ENCODE measurements at places on chromosomes 1 and 21.
A peak's percentile ranks its signal among the peaks of the same experiment; 100 is the strongest.

DNA sequence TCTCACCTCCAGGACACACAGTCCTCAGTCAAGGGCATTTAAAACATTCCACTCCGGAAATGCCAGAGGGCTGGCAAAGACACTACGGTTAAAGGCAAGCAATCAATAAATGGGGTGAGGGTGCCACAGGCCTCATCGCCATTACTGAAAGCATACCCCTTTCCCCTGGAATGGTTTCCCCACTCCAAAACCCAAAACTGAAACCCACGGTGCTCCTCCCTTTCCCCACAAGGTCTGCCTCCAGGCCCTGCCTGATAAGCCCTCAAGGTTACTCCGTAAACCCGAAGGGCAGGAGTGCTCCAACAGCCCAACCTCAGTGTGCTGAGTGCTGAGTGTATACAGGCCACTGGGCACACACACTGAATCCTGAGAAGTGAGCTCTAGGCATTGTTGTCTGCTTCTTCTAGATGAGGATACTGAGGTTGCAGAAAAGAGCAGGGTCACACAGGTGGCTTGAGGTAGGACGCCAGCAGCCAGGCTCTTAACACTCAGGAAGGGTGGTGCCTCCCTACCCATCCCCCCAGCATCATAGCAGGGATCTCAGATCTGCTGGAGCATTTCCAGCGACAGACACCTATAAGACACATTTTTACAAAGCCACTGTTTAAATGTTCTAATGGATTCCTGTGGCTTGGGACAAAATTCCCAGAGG lies 29.0 kb downstream of the SSBP3 start:
- DNase-seq = no peak

- DNase-seq = no peak
Measured at GRCh38 chr1:156160000-156160742, 6.8 kb downstream of the SEMA4A start.

- DNase-seq = no peak
Measured at GRCh38 chr1:169527451-169528214, 41.9 kb upstream of the SLC19A2 start.

GRCh38 chr1:227487606-227488005 lies 75.8 kb upstream of the ZNF678 start:
- no peak for DNase-seq

GRCh38 chr1:109768820-109769219 lies 5.1 kb upstream of the EPS8L3 start:
- DNase-seq = no peak

DNA sequence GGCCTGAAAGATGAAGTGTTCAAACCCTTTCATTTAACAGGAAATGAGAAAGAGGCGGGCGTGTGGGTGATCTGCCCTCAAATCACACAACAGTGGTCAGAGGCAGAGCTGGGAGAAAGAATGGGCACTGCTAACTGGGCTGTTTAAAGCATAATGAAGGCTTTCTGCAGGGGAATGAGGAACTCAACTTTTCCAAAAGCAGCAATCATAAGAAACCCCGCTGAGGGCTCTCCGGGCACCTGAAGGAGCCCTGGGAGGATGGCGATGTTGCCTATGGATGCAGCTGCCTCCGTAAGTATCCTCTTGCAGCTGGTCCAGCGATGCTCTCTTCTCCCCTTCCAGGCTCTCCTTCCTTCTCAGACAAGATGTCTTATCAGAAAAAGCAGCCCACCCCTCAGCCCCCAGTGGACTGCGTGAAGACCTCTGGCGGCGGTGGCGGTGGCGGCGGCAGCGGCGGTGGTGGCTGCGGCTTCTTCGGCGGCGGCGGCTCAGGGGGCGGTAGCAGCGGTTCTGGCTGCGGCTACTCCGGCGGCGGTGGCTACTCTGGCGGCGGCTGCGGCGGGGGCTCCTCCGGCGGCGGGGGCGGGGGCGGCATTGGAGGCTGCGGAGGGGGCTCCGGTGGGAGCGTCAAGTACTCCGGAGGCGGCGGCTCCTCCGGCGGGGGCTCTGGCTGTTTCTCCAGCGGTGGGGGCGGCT lies 1.2 kb downstream of the LORICRIN start:
- no peak for DNase-seq

- no peak for DNase-seq
Measured at GRCh38 chr1:107653005-107653404, 312.0 kb downstream of the VAV3 start.

DNA sequence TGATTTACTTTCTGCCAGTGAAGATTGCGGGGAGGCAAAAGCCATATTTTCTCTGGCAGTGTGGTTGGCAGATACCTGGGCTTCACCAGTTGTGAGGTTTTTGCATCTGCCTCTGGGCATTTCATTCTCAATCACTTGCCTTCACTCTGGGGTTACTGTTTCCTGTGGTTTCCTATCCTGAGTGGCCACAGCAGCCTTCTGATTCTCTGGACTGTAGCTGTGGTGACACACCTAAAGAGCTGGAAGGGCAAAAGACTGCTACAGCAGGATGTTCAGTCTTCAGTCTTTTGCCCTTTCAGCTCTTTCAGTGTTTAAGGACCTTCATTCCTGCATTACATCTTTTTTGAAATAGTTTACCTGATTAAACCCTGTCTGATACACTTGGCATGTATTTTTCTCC lies 50.5 kb upstream of the GPR52 start:
- DNase-seq = no peak

GRCh38 chr1:14590411-14591180 lies 7.9 kb upstream of the KAZN start:
- DNase-seq = no peak

GRCh38 chr1:169180174-169180573 lies 73.7 kb downstream of the ATP1B1 start:
- no peak for DNase-seq

- DNase-seq = peak; percentile 92
Measured at GRCh38 chr1:2049718-2050431, at the start of gene PRKCZ. Gene PRKCZ, plus strand, starts transcription at chr1:2050411. Its CDS starts 220 bp downstream, at chr1:2050631.

- no peak for DNase-seq
Measured at GRCh38 chr1:171032822-171033702, 57.6 kb upstream of the FMO3 start.

DNA sequence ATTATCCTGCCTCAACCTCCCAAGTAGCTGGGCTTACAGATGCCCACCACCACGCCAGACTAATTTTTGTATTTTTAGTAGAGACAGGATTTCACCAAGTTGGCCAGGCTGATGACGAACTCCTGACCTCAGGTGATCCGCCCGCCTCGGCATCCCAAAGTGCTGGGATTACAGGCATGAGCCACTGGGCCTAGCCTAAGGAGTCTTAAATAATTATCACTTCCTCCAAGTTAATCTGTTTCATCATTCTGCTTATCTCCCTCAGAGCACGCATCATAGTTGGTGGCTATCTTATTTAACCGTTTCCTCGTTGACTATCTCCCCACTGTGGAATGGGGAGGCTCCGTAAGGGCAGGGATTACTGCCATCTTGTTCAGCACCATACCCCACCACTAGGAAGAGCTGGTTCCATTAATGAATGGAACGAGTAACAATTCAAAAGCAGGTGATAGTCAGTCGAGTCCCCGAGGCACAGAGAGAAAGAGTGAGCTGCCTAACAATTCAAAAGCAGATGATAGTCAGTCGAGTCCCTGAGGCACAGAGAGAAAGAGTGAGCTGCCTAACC lies 52.7 kb downstream of the GLUL start:
- no peak for DNase-seq

DNA sequence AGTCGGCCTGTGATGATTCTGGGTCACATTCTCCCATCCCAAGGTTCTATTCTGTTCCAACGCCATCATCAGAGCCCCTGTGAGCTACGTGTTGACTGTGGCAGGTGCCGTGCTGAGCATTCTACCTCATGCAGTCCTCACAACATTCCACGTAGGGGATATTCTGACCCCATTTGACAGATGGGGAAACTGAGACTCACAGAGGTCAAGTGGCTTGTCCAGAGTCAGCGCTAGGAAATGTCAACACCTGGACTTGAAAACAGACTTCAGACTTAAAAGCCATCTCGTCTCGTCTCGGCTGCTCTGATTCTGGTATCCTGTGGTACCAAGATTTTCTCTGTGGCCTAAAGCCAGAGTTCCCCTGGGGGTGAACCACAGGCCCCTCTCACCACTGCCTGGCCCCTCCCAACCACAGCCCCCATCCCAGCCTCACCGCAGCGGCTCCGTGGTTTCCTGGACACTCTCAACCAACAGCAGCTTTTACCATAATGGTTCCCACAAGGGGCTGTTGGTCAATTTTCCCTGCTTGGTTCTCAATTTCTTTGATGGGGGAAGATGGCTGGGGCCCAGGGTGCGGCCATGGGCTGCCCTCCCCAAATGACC lies 39.6 kb downstream of the SDC3 start:
- DNase-seq = peak; percentile 51

- DNase-seq = no peak
Measured at GRCh38 chr21:15494481-15494880, 235.3 kb upstream of the USP25 start.

GRCh38 chr1:6601923-6602668 lies 573 bp downstream of the KLHL21 start:
- no peak for DNase-seq

DNA sequence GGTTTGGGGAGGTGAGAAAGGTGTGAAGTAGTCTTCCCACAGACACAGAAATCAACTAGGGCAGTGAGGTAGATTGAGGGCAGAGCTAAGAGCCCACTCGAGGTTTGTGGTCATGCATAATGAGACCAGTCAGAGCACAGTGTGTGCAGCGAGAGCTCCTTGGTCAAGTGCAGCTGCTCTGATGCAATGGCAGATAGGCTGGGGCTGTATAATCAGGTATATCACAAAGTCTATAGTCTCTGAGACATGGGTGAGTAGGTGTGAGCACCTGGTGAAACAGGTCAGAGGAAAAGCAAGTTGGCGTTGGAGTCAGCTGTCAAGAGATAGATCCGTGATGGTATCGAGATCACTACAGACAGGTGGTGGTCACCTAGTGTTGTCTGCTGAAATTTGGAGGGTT lies 17.6 kb downstream of the DSCAM start:
- no peak for DNase-seq

GRCh38 chr1:70265946-70266345 lies 44.8 kb downstream of the SRSF11 start:
- DNase-seq = no peak

- DNase-seq = no peak
Measured at GRCh38 chr1:245489838-245490237, 335.1 kb downstream of the KIF26B start.

GRCh38 chr21:39663066-39663465 lies 50.3 kb downstream of the B3GALT5 start:
- no peak for DNase-seq

All from stimulated activated CD8-positive, alpha-beta memory T cell treated with anti-CD3 and anti-CD28 coated beads, Interleukin-15, amount 100 ng/mL, for 48 hours (primary cell).